ENCODE measurements at places on chromosomes 3 and 15.

- DNase-seq = no peak
These were observed 2.2 kb upstream of the PIAS1 start for GRCh38 chr15:68051907-68052306.

DNA sequence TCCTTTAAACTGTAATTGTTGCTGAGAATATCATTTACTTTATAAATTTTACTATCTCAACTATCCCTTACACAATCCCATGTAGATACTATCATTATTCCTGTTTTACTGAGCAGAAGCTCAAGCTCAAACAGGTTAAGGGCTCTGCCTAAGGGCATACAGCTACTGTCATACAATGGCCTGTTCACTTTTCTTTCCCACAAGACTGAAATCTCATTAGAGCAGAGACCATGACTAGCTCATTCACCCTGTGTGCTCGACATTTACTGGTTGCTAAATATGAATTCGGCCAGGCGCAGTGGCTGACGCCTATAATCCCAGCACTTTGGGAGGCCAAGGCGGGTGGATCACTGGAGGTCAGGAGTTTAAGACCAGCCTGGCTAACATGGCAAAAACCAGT is 1.6 kb upstream of the MESP2 start:
- no peak for DNase-seq

- DNase-seq = no peak
These were observed 6.8 kb upstream of the SNX22 start for GRCh38 chr15:64144565-64145281.

DNA sequence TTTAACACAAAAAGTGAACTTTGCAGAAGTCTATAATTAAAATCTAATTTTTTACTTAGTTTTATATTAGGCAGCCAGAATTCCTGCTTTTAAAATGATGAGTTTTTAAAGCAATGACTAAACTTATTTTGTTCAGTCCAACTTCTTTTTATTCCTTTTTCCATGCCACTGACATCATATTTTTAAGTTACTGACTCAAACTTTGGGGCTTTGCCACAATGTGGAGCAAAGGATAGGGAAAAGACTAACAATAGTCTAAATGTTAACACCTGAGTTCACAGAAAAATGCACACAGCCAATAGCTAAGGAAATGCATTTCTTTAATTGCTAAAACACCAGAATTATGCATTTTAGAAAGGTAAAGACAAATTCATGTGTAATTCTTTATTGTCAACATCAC is 647.6 kb upstream of the DPPA4 start:
- no peak for DNase-seq

DNA sequence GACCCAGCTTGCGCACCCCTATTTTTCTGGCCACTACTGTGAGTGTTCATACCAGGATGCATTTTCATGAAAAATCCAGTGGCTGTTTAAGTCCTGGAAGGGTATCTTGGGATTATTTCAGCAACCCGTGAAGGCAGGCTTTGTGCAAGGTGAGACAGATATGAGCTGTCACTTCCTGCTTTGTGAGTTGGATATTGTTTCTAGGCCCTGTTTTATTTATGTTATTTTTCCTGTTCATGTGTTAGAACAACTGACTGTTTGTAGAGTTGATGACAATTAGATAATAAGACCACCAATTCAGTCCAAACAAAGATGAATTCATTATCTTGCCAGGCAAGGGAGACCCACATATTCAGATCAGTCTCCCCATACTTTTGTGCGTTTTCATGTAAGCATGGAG is 42.5 kb downstream of the ZBTB38 start:
- DNase-seq = no peak

GRCh38 chr3:102084006-102084405 is 234.7 kb downstream of the NFKBIZ start:
- no peak for DNase-seq

GRCh38 chr3:42090973-42091731 is at the start of gene TRAK1:
Gene TRAK1, plus strand, starts transcription at chr3:42091357. Its CDS starts 113 bp downstream, at chr3:42091470.
- no peak for DNase-seq

- DNase-seq = no peak
These were observed 349.4 kb upstream of the SATB1 start for GRCh38 chr3:18774319-18775088.

DNA sequence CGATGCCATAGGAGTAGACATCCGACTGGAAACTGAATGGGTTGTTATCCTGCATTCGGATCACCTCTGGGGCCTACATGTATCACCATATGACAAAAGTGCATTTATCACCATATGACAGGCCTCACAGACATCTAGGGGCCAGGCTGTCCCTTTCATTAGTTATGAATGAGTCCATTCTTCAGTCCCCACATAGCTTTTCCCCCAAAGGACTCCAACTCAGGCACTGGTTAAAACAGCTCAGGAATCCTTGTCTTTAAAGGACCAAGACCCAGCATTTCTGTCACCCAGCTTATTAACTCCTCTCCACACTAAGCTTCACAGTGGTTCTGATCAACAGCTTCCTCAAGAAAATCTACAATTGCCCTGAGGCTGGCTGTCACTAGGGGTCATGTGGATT is 28.3 kb downstream of the MKRN2 start:
- DNase-seq = no peak

DNA sequence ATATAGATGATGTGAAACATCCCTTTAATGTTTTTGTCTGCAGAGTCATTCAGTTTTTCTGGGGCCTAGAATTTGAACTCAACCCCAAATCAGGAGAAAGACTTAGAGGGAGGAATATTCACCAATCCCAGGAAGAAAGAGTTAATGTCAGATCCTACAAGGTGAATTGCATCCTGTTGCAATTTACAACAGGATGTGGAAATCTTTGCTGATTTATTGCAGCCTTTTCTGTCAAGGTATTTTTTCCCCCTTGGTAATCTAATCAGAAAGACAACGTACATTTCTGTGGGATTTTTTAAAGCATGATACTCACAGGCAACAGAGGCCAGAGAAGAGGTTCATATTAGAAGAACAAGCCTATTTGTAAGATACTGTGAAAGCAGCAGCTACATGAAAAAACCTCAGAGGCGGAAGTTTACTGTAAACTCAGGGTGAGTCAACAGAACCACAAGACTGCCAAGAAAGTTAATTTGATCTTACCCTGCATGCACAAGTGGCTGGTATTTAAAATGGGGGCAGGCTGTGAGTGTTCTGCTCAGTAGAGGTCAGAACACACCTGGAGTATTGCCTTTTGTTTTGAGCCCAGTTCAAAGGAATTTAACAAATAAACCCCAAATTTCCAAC is 531.9 kb downstream of the AGBL1 start:
- DNase-seq = no peak

GRCh38 chr3:16253601-16254000 is 11.1 kb downstream of the DPH3 start:
- no peak for DNase-seq

- no peak for DNase-seq
These were observed 534.4 kb downstream of the EPHB1 start for GRCh38 chr3:135329479-135329878.

DNA sequence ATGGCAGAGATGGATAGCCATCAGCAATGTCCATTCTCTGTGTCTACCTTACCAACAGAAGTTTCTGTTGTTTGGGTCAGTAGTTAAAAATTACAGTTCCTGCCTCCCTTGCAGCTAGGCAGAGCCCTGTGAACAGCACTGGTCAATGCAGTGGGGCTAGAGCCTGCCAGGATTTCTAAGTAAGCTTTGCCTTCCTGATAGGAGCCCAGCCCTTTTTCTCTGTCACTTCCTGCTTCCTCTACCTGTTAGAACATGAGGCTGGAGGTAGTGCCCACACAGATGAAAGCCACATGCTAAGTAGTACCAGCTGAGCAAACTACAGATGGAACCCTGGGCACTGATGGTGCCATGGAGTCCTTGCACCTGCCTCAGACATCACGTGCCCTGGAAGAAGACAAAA is 45.0 kb downstream of the MGLL start:
- DNase-seq = no peak

- DNase-seq = no peak
These were observed 5.1 kb upstream of the MUC20 start for GRCh38 chr3:195715583-195716266.

DNA sequence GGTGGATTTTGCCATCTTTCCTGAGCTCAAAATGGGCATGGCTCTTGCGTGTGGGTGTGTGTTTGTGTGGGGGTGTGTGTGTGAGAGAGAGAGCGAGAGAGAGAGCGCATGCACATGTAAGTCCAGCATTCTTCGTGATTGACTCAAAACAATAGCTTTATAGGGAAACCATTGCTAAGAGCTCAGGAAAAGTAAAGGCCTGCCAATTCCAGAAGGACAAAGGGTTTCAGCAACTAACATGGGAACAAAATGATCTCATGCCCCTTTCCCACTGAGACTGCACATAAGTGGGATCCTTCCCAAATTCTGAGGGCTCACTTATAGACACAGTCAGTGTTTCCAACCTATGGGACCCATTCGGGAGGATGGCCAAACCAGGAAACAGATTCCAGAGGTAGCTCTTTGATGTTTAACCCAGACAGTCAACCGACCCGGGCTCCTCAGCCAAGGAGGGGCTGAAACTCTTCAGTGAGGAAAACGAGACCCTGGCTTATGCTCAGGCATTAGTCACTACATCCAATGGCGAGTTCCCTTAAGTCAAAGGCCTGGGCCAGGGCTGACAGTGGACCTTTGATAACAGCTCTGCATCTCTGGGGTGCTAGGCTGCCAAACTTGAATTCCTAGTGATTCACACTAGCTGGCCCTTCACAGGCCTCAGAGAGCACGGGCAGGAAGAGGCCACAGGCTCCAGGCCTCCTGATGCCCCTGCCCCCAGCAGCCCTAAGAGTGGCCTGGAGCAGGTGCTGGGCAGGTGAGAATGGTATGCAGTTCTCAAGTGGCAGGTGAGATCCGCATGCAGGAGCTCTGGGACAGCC is 305.0 kb upstream of the C2CD4B start:
- DNase-seq = no peak

DNA sequence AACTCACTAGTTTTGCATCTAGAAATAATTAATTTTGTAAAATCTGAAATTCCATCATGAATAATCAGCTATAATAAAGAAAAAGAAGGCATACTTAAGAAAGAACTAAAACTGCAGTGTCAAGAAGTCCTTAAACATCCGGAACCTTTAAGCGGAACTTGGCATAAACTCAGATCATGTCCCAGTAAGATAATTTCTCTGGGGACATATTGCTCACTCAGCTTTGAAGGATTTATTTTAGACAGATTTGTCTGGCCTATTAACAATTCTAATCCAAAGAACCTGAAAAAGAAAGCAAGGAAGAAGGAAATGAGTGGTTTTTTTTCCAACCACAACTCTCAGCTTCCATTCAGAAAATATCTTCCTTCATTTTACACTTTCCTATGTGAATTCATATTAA is 850.3 kb downstream of the ROBO1 start:
- DNase-seq = no peak

DNA sequence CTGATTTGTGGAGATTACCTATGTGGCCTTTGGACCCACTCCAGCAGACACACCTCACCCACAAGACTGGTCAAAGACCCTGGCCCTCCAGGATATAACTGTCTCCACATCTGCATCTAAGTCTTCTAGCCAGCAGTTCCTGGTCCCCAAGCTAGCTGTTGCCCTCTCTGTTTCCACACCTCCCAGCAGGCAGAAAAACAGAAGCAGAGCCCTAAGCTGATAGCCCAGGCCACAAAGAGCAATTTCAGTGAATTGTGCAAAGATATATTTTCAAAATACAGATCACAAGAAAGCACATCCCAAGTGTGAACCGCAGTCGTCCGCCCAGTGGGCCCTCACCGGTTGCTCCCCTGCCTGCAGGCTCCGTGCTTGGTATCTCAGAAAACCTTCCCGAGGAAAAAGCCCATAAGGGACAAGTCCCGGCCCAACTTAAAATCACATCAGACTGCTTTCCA is 2.6 kb downstream of the TNIK start:
- DNase-seq = no peak

DNA sequence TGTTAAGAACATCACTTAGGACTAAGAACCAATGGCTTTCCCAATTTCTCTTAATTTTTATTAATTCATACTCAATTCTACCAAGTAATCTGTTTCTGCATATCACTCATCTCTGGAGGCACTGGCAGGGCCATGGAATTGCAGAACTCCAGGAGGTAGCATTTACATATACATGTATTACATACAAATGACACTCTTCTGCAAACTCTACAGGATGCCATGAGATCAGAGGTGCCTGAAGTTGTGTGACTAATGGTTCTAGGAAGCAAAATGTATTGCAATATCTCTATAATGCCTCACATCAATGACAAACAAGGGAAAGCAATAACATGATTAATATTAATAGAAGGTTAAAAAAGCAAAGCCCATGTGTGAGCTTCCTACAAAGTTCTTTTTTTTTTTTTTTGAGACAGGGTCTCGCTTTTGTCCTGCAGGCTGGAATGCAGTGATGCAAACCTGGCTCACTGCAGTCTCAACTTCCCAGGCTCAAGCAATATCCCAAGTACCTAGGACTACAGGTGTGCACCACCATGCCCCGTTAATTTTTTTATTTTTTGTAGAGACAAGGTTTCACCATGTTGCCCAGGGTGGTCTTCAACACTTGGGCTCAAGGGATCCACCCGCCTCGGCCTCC is 33.0 kb downstream of the DENND6A start:
- DNase-seq = no peak

DNA sequence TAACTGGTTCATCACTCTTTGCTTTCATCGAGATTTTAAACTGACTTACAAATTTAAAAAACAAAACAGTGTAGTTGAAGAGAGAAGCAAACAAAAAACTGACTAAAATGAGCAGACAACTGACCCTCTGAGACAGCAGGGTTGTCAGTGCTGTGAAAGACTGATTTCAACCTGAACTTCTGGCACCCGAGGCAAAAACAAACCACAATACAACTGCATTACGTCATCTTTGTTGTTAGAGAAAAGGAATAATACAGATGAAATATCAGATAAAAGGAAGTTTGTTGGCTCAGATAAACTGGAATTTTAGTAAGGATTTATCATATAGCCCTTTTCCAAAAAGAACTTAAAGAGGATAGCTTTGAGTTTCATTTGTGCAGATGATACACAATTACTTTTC is 51.1 kb downstream of the PARP15 start:
- DNase-seq = no peak

DNA sequence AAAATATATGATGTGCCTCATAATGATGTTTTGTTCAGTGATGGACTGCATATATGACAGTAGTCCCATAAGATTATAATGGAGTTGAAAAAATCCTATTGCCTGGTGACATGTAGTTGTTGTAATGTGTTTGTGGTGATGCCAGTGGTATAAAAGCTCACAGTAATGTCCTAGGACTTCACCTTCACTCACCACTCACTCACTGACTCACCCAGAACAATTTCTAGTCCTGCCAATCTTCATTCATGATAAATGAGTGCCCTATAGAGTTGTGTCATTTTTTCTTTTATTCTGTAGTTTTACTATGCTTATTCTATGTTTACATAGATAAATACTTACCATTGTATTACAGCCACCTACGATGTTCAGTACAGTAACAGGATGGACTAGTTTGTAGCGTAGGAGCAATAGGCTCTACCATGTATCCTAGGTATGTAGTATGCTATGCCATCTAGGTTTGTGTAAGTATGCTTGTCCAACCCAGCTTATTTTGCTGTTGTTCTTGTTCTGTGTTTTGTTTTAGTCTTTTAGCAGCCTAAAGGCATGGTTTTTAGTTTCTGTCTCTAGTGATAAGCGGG is 88.5 kb upstream of the LRRFIP2 start:
- no peak for DNase-seq

DNA sequence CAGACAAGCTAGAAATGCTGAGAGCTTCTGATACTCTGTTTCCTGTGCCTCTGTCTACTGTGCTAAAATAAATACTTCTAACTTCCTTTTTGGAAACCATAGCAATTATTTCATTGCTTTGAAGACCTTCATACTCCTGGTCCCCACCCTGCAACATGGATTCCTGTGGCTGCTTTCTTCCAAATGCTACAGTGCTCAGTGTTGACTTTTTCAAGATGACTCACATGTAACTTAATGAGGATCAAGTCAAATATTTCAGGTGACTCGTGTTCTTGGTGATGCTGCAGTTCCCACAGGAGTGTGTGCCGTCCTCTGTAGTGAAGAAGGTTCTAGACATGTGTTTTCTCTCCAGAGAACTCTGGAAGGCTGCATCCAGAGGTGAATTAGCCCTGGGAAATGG is 288.6 kb downstream of the CLSTN2 start:
- no peak for DNase-seq

All from stimulated activated CD4-positive, alpha-beta T cell treated with anti-CD3 and anti-CD28 coated beads, TNF-alpha, amount 100 ng/mL, for 48 hours (primary cell).